Small intestine (tissue), 16 donors: ENCODE measurements at places on chromosomes 1 and 21.

DNA sequence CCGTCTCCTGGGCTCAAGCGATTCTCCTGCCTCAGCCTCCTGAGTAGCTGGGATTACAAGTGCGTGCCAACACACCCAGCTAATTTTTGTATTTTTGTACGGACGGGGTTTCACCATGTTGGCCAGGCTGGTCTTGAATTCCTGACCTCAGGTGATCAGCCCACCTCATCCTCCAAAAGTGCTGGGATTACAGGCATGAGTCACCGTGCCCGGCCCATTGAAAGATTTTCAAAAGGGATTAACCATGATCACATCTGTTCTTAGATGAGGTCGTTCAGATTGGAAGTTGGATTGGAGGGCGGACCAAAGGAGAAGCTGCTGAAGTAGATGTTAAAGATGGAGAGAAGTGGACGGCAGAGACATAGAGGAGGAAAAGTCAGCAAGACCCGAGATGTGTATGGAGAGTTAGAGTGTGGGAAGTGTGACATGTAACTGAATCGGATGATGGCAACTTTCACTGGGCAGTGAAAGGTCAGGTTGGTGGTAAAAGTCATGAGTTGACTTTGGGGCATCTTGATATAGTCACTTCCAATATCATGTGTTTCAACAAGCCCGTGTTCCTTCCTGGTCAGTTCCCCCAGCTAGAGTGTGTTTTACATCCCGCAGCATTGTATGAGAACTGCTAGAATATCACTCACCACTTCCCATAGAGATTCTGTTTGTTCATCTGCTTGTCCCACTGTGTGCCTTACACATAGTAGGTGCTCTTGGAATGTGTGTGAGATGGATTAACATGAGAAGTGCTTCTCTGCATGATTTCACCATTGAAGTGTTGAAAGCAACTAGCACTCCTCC, 54.4 kb upstream of the TINAGL1 start:
- no peak for DNase-seq

DNA sequence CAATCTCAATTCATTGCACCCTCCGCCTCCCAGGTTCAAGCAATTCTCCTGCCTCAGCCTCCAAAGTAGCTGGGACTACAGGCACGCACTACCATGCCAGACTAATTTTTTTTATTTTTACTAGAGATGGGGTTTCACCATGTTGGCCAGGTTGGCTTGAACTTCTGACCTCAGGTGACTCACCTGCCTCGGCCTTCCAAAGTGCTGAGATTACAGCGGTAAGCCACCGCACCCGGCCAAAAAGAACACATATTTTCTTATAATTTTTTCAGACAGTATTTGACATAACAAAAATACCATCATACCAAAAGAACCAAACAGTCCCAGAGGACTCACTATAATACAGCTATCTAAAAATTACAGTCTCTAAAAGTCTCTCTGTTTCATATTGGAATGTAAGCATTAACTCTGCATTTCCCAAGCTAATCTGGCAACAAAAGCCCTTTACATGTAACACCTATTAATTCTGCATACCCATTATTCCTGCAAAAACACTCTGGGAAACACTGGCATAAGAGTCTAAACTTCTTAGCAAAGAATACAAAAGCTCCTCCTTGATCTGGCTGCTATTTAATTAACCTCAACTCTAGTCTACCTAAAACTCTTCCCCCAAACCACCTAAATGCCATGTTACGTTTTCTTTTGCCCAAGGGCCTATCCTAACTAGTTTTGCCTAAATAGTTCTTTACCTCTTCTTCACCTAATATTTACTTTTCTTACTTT, 26.9 kb downstream of the WDR26 start:
- peak; percentile 15 for DNase-seq

DNA sequence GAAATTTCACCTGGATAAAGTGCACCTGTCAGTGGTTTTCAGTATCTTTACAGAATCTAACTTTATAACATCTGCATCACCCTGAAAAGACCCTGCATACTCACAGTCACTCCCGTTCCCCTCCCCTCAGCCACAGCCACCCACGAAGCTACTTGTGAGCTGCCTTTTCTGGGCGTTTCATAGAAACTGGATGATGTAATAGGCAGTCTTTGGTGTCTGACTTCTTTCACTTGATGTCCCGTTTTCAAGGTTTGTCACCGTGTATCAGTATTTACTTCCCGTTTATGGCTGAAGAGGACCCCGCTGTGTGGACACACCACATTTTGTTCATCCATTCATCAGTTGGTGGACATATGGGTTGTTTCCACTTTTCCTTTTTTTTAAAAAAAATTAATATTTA, 47.8 kb upstream of the LRRC3 start:
- DNase-seq = no peak

GRCh38 chr1:110477041-110477440, 26.1 kb downstream of the PROK1 start:
- peak; percentile 93 for DNase-seq

DNA sequence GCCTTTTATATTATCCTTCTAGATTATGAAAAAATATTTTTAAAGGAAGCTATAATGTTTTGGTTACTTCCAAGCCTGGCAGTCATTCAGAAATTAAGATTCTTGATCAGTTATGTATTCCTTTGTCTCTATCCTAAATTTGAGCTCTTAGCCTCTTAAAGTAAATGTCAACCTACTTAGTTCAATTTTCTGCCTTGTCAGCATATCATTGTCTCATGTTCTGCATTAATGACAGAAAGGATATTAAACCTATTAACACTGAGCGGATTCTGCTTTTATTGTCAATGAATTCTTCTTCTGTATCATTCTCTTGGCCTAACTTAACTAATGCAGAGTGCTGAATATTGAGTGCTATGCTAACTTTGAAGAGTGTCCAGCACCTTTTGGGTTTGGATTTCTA, 56.0 kb downstream of the SDCCAG8 start:
- no peak for DNase-seq

DNA sequence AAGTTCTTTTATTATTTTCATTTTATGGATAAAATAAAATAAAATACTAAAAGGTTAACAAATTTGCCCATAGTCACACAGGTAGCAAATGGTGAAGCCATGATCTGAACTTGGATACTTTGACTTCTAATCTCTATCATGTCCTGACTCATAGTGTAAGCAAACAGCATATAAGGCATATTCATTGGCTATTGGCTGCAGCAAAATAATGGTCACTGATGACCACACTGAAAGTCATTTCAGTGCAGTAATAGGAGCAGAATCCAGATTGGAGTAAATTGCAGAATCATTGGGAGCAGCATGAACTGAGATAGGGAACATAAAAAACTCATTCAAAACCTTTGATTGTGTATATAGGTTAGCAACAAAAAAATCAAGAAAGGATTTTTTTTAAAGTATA, 262.9 kb downstream of the PLA2G4A start:
- no peak for DNase-seq
